ENCODE measurements at places on chromosomes 2 and 18.

DNA sequence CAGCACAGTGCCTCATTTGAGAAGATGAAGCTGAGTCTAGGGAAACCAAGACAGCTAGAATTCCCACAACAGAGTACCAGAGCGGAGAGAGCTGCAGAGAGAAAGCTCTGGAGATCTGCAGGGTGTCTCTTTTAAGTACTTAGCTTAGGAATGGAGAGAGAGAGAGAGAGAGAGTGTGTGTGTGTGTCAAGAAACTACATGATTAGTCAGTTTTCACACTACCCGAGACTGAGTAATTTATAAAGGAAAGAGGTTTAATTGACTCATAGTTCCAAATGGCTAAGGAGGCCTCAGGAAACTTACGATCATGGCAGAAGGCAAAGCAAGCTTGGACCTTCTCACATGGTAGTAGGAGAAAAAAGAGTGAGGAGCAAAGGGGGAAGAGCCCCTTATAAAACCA lies 64.0 kb downstream of the HIBCH start:
- DNase-seq, result no peak

DNA sequence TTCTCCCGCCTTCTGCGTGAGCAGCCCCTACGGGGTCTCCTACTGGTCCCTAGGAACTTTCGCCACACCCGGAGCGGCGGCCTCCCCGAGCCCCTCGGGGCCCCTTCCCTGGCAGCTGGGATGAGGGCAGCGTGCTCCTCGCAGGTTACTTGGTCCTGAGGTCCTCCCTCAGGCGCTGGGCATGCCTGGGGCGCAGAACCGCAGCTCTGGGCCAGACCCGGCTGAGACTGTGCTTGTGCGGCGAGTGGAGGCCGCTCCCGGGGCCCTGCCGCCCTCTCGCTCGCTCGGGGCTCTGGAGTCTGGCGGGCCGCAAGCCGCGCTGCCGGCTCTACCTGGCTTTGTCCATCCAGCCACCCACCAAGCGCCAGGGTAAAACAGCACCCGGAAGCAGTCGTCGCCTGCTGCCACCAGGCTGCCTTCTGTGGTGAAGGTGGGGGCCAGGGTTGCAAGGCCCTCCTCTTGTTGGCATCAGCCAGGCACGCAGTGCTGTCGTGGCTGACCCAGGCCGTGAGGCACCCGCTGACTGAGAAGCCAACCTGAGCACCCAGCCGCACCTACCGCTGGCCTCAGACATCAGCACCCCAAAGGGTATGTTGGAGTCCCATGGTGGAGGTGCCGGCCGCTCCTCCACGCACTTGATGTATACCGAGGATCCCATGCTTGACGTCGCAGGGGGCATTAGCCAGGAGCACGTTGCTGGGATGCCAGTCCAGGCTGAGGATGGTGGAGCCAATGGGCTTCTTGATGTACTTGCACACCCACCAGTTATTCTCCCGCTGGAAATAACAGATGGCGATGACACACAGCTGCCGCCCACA lies 46.1 kb upstream of the PTH2R start:
- no peak for DNase-seq

DNA sequence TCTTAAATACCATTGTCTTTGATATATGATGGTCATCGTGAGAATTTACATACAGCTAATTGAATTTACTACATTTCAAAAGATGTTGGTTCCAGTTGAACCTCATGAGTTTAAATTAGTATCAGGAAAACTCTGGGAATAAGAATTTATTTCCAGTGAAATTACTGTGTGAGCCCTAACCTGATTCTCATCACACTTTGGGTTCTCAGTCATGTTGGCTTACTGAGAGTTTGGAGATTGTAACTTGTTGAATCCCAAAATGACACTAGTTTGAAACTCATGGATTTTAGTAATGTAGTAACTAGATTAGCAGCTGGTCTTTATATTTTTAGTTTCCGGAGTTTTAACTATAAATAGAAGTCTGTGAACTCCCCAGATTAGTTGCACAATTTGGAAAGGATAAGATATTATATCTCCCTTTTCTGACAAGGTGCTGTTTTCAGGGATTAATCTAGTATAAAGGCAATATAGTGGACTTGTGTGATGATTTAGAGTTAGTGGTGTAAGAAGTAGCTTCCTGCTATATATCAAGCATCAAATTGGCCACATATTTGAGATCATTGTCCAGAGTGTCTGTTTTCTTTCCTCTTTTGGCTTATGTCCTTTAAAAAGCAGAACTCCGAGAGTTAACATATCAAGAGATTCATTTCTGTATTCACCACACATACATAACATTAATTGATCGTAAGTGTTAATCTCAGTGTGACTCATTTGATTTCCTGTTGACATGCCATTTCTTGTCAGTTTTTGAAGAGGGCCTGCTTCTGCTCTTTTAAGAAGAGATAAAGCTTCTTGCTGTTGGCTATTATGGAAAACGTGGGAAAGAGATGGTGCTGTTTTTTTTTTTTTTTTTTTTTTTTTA lies 15.7 kb downstream of the NDUFV2 start:
- no peak for DNase-seq

- DNase-seq, result no peak
These were observed 250.5 kb upstream of the SKOR2 start for GRCh38 chr18:47501946-47502345.

DNA sequence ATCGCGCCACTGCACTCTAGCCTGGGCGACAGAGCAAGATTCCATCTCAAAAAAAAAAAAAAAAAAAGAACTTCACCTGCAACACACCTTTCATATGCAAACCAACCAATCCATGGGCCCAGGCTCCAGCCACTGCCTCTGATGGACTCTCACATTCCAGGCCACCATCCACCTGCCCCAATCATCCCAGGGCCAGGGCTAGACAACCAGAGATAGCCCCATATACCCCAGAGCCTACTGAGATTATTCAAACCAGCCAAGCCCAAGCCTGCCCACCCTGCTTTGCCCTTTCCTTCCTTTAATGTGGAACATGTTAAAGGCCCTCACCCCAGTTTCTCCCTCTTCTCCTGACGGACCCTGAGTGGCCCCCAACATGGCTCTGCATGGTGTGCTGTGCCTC lies 57.0 kb downstream of the MRPL35 start:
- no peak for DNase-seq

GRCh38 chr18:60259052-60259681 lies 113.4 kb downstream of the MC4R start:
- no peak for DNase-seq

DNA sequence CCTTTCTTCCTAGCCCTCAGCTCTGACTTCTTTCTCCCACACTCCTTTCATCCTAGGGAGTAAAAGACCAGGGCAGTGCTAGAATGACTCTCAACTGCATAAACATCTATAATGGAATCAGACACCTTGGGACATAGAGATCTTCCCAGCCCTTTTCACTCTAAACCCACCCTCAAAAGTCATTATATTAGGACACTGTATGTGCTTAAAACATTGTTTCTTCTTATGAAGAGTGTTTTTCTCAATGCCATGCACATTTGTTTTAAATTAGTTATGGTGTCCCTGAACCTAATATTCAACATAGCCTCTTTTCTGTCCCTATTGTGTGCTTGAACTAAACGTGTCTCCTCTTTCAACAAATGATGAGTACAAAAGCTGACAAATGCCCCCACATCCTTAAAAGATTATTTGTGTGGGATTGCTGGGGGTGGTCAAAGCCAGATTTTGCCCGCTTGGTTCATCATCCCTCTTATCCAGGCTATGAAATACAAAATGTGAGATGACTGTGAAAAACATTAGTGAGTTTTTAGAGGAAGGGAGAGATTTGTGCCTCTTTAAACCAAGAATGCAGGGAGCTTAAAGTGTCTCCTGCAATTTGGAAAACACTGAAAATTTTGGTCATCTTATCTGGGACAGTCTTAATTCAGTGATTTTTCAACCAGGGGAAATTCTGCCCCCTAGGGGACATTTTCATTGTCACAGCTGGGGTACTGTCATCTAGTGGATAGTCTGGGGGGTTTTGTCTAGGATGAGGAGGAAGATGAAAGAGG lies 29.0 kb downstream of the SERPINB5 start:
- peak; percentile 34 for DNase-seq

- DNase-seq, result no peak
These were observed 16.4 kb downstream of the SKOR2 start for GRCh38 chr18:47235096-47235495.

- DNase-seq, result peak; percentile 8
These were observed 552.8 kb upstream of the PKDCC start for GRCh38 chr2:41495050-41495449.

- DNase-seq, result no peak
These were observed 34.5 kb downstream of the INSIG2 start for GRCh38 chr2:118122594-118123281.

GRCh38 chr2:190137561-190137960 lies 75.0 kb upstream of the MSTN start:
- no peak for DNase-seq

DNA sequence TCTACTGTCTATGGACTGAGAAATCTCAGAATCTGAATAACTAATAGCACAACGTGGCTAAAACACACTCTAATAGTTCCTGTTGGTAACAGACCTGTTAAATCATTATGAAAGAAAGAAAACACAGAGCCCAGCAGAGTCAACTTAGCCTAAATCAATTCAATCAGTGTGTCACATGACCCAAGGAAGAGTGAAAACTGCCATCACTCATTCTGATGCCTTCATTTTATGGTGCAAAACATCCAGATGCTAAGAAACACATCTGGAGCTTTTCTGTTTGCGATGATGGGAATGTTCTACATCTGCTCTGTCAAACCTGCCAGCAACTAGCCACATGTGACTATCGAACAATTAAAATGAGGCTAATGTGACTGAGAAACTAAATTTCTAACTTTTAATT lies 295.7 kb upstream of the TRIB2 start:
- no peak for DNase-seq

DNA sequence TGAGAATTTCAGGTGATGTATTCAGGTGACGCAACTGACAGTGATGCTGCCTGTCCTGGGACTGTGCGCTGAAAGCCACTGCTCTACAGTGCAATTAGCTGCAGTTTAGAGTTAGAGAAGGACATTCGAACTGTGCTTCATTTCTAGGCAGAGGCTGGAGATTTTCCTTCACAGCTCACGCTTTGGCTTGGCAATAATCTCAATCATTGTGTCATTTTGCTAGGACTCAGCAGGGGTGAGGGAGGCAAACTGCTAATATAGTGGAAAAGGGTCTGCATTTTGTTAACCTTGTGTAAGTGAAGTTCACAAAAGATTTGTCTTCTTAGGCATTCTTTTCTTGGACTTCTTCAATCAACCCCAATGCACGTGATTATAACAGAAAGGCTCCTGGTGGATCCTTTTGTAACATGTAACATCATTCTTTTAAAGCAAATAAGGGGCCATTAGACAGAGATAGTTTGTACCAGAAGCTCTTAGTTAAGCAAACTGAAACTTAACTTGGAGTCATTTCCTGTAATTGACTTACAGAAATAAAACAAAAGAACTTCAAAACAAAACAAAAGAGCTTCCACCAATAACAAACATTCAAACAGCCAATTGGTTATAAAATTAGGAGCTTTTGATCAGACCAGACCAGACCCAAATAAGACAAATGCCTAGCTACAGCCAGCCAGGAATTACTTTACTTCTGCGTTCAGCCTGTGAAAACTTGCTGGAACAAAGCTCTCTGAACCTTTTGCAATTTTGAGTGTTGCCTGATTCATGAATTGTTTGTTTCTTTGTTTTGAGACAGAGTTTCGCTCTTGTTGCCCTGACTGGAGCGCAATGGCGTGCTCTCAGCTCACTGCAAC lies 1376.3 kb upstream of the CELF4 start:
- no peak for DNase-seq

- no peak for DNase-seq
These were observed 349.2 kb upstream of the ID2 start for GRCh38 chr2:8332646-8333045.

DNA sequence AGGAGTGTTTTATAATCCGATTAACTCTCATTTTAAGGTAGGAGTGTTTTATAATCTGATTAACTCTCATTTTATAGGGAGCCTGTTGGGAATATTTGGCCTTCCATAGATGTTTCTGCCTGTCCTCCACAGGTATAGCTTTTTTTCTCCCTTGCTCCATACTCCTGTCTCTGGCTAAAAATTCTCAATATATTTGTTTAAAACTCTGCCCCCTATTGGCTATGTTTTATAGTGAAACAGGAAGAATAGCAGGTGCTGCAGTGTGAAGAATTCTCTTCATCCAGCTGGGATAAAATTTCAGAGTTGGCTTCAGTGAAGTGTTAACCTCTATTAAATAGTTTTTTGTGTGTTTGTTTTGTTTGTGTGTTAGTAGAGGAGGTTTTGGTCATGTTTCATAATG lies 1046.0 kb upstream of the TMEFF2 start:
- no peak for DNase-seq

GRCh38 chr2:113376253-113376912 lies 61.1 kb upstream of the ZNG1B start:
- DNase-seq, result no peak

GRCh38 chr2:7467782-7468447 lies 550.7 kb downstream of the RNF144A start:
- DNase-seq, result peak; percentile 26
